Right lung (tissue), 10 donors: ENCODE measurements at places on chromosomes 12 and 14. TPM values are rescaled to one million over a fixed set of nuclear protein-coding genes. Genes with fewer than 3 reads are reported as not detected.

Gene FOXG1
- polyA plus RNA-seq = 0.03 TPM

Gene CSRP2
- polyA plus RNA-seq = 23.7 TPM

Gene WBP11
- 99.3 TPM for polyA plus RNA-seq

Gene NINJ2
- polyA plus RNA-seq = 4.4 TPM

Gene GZMH
- 1.1 TPM for polyA plus RNA-seq
